ENCODE measurements at places on chromosomes 1 and 21.

- no peak for DNase-seq
Observed at GRCh38 chr1:66342707-66343106, 191.2 kb upstream of the SGIP1 start.

DNA sequence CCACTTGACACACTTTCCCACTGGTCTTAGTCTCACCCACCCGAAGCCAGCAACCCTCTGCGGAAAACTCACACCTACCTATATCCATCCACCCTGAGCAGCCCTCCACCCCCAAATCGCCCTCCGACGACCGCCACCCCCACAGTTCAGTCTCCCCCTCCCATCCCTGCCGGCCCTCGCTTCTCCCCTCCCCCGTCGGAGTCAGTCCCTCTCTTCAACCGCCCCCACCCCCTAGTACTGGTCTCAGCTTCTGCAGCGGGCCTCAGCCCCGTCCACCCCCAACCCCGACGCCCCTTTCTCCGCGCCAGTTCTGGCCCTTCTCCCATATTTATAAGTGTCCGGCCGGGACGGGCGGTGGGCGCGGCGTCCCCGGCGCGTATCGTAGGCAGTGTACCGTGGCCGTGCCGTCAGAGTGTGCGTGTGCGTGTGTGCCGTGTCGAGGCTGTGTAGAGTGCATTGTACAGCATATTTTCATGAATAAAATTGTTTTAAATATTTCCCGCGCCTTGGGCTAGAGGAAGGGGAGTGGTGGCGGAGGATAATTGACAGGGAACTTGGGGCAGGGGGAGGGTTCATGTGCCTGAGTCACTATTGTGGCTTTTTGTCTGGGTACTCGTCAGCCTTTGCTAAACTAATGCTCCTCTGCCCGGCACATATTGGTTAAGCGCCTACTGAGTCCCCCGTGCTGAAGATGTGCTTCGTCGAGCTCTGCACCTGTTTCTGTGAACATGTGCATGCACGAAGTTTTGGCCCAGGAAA is 22.0 kb downstream of the FOXO6 start:
- peak; percentile 33 for DNase-seq

- no peak for DNase-seq
Observed at GRCh38 chr21:29504751-29505321, 206.1 kb downstream of the BACH1 start.

DNA sequence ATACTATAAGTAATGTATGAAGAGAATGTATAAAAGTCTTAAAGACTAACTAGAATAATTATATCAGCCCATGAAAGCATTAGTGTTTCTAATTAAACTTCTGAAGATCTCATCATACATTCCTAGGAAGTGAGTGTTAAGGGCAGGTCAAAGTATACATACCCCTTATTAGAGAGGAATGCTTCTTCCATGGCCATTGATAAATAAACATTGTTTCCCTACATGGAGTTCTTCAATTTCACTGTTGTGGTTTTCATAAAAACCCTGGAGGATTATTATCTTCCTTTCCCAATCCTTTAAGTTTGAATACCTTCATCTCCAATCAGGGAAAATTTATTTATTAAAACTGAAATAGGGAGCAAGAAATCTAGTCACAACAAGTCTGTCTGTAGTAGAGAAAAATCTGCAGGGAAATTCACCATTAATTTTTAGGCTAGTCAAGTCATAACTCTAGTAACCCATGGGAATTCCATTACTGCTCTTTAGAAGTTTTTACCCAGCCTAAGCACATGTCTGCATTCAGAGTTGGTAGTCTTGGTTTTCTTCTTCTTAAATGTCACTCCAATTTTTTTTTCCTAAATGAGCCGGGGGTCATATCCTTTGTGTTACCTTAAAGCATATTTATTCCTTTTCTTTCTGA is 147.0 kb downstream of the TNFSF18 start:
- DNase-seq, result no peak

DNA sequence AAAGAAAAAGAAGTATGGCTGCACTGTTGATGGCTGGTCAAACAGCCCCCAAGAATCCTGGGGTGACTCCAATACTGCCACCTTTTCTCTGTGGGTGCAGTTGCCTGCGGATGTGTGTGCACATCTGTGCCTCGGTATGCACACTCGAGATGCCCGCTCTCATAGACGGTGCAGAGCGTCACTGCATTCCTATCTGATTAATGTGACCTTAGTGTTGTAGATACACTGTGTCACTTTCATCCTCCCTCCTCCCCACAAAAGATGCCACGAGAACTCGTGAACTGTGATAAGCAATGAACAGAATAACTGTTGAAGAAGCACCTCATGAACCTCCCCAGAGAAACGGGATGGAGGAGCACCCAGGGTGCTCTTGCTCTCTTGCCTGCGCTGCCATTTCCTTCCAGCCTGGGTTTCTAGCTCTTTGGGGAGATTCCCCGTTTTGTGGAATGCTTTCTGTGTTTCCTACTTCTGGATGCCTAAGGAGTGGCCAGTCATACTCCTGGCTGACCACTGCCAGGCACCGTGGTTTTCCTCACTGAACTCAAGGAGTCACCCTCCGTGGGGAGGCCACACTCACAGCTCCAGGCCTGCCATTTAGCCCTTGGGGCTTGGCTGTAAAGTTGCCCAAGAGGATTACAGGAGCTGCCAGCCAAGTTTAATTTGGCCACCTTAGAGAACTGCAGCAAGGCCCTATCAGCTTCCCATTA is 32.0 kb downstream of the NTPCR start:
- no peak for DNase-seq

DNA sequence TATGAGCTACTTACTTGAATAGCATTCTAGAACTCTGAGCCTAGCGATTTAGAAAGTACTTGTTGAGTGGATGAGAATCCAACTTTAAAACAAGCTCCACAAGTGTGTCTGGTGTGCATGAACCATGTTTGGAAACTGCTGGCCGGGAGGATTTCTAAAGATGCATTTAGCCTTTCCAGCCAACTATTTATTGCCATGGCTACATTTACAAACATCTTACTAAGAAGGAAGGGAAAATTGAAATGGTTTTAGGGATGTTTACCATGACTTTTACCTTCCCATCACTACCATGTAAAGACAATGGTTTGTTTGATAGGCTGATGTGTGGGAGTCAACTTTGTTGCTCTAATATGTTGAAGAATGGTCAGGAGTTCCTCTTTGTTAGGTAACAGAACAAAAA is 37.7 kb upstream of the ARHGAP29 start:
- DNase-seq, result no peak

- DNase-seq, result no peak
Observed at GRCh38 chr1:31669433-31669785, 24.7 kb upstream of the PEF1 start.

- DNase-seq, result no peak
Observed at GRCh38 chr1:81592233-81592632, 208.5 kb upstream of the ADGRL2 start.

GRCh38 chr1:179805291-179806195 is 62.5 kb downstream of the FAM163A start:
- DNase-seq, result no peak

DNA sequence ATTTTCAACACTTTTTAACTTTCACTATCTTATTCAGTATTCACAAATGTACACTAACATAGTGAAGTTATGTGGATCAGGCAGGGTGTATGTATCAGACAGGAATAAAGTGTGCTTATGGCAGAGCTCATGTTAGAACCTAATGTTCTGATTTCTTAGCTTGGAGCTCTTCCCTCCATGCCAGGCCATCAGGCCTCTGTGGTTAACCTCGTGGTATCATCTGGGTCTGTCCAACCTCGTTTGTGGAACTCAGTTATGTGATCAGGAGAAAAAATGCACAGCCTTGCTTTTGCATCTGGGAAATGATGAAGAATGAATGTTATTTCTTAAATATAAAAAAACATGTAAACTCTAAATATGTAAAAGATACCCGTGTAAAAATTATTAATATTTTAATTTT is 86.9 kb downstream of the MPZL1 start:
- no peak for DNase-seq

- DNase-seq, result no peak
Observed at GRCh38 chr1:244183037-244183436, 132.0 kb downstream of the ZBTB18 start.

DNA sequence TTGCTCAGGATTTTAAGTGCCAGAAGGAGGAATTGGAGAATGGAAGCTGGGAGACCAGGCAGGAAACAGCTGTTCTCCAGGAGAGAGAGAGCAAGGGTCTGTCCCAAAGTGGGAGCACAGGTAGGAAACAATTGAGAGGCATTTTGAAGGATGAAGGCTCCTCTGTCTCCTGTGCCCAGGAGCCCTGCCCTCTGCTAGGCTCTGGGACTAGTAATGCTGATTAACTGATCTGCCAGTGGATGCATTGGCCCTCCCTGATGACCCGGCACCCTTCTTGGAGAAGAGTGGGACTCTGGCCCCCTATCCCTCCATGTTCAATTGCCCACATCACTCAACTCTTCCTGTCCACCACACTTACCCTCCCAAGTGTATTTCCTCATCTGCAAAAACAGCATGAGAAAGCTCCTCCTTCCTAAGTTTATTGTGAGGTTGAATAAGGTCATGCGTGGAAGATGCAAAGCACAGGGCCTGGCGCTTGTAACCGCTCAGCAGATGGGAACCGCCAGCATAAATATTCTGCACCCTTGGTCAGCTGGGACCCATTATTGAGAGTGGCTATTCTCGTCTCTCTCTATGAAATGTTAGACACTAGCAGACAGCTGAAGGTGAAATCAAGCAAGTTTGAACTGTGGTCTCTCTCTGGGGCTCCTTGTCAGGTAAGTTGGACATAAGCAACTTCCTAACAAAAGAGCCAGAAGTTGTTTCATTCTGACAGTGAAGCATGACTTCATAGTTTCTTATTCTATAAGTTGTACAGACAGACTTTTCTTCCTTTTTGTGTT is 63.0 kb upstream of the ANGPTL1 start:
- no peak for DNase-seq

- DNase-seq, result no peak
Observed at GRCh38 chr1:22163137-22163536, 20.2 kb upstream of the WNT4 start.

- DNase-seq, result no peak
Observed at GRCh38 chr1:17617787-17618557, 78.5 kb downstream of the ARHGEF10L start.

GRCh38 chr1:24321697-24322469 is 2.7 kb downstream of the GRHL3 start:
- peak; percentile 33 for DNase-seq

DNA sequence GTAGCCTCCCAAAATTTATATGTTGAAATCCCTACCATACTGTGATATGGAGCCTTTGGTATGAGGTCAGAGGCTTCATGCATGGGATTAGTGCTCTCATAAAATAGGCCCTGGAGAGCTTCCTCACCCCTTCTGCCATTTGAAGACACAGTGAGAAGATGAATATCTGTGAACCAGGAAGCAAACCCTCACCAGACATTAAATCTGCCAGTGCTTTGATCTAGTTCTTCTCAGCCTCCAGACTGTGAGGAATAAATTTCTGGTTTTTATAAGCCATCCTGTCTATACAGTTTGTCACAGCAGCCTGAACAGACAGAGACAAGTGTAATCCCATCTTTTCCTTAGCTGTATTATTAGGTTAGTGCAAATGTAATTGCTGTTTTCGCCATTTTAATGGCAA is 88.4 kb downstream of the OLFML2B start:
- DNase-seq, result no peak

DNA sequence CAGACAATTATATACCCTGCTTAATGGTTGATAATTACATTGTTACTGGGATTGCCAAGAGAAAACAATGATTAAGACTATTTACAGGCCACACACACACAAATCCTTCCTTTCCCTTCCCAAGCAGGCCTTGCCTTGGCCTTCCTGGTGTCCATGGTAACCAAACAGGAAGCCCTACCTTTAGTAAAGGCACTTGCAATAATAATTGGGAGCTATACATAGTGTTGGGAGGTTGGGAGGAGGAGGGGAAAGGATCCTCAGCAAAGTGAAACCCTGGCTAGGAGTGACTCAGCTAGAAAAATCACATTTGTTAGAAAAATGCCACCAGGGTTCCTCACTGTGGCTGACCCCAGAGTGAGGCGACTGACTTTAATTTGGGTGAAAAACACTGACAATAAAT is 122.3 kb upstream of the ADAR start:
- DNase-seq, result no peak

- DNase-seq, result no peak
Observed at GRCh38 chr1:162145280-162145965, 75.9 kb downstream of the NOS1AP start.

GRCh38 chr1:1088801-1089680 is 14.9 kb upstream of the RNF223 start:
- DNase-seq, result no peak

- DNase-seq, result no peak
Observed at GRCh38 chr1:3932156-3932919, 32.3 kb upstream of the C1orf174 start.

GRCh38 chr1:95340061-95340460 is 106.1 kb downstream of the RWDD3 start:
- DNase-seq, result no peak

GRCh38 chr1:191857600-191857999 is 300.7 kb upstream of the RGS18 start:
- DNase-seq, result no peak

DNA sequence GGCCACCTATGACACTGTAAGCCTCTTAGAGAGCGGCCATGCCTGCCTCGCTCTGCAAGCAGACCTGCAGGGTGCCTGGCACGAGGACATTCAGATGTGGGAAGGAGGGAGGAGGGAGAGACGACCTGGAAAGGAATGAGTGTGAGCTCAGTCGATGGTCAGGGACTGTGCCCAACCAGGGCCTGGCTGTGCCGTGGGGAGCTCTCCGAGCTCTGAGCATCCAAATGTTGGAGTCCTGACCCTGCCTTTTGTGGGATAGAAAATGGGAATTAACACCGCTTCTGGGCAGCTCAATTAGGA is 7.3 kb downstream of the CSTB start:
- no peak for DNase-seq

- no peak for DNase-seq
Observed at GRCh38 chr1:167774710-167775109, 52.9 kb downstream of the MPZL1 start.

DNA sequence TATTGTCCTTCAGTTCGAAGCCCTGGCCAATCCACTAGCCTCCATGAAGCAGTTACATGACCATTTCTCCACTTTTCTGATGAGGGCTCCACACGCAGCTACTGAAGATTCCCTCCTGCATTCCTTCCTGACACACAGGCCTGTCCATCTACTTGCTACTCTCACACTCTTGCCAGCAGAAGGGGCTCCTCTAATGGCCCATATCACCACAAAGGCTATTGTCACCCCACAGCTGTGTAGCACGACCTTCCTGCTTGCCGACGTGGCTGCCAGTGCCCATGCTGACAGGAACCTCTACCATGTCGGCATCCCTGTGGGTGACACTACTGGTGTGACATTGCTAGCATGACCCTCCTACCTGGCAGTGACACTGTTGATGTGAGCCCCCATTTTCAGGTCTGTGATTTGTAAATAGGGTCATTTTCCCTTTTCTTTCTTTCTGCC is 1528.6 kb upstream of the TPTE start:
- DNase-seq, result no peak

GRCh38 chr1:207268337-207268736 is 53.1 kb upstream of the CD55 start:
- no peak for DNase-seq

DNA sequence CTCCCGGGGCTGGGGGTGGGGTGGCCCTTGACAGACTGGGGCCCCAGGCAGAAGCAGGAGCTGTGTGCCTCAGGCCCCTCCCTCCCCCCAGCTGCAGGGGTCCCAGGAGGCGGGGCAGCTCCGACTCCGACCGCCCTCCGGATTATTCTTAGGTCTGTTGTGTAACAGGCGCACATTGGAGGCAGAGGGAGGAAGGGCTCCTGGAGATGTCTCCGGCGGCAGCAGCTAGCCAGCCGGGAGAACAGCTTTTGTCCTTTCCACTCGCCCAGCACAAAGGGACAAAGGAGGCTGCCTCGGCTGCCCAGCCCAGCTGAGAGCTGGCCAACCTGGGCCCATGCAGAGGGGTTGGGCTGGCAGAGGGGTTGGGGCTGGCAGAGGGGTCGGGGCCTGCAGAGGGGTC is 29.7 kb upstream of the PLCH2 start:
- DNase-seq, result no peak

- no peak for DNase-seq
Observed at GRCh38 chr1:11535761-11536572, 57.0 kb downstream of the DISP3 start.

Data from CD4-positive, alpha-beta T cell (primary cell).